ENCODE measurements at places on chromosomes 11 and 22.

DNA sequence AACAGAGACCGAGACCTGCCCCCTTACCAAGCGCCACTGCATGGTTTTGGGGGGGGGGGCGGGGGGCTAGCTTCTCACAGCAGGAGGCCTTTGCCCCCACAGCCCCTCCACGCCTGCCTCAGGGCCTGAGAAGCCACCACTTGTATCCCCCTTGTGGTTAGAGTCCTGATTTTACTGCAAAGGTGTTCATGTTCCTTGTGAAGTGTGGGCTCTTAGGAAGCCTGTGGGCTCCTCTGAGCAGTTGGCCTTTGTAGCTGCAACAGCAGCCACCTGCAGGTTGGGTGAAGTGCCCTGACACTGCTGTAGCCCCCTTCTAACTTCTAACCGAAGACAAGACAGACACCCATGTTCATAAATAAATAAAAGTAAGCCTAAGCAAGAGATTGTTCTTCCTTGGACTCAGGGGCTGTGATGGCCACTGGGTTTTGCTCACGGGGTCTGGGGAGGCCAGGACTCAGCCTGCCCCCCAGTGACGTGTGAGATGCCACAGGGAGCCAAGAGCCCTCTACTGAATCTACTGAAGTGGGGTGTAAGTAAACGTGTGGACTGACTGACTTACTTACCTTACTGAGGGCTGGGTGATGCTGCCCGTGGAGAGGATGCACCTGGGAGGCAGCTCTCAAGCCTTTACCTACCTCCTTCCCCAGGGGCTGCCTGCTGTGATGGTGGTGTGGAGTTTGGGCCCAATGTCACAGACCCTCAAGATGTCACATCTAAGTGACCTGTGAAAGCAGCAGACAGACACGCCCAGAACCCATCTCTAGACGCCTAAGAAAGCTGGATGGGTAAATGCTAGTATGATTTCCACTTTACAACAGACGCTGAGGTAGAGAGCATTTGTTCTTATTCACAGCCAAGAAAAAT is 25.8 kb downstream of the USP35 start:
- no peak for DNase-seq

- DNase-seq, result peak; percentile 56
Measured at GRCh38 chr22:17785185-17786184, 11.2 kb upstream of the BID start.

- DNase-seq, result no peak
Measured at GRCh38 chr11:133263332-133263731, 269.0 kb downstream of the OPCML start.

GRCh38 chr11:130911306-130911705 is 5.0 kb downstream of the SNX19 start:
- no peak for DNase-seq

- peak; percentile 59 for DNase-seq
Measured at GRCh38 chr11:10293423-10294289, at the start of gene SBF2. TSS of gene SBF2 (minus strand) at chr11:10294219. CDS start at chr11:10294069, 150 bp downstream.

DNA sequence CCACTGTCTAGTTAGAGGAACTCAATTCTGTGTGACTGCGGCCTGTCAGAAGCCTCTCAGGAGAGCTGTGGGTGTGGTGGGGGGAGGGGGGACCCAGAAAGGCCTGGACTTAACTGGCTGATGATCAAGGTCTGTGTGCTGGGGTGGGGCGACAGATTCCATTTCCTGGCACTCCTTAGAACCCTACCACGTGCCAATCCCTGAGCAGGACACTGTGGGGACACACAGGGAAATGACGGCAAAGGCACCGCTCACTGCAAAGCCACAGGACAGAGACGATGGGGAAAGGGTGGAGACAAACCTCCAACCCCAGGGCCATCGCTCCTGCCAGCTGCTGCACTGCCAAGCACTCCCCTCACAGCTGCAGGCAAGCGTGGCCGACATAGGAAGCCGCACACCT is 58.4 kb upstream of the BID start:
- no peak for DNase-seq

- no peak for DNase-seq
Measured at GRCh38 chr11:132605825-132606570, 926.3 kb downstream of the OPCML start.

DNA sequence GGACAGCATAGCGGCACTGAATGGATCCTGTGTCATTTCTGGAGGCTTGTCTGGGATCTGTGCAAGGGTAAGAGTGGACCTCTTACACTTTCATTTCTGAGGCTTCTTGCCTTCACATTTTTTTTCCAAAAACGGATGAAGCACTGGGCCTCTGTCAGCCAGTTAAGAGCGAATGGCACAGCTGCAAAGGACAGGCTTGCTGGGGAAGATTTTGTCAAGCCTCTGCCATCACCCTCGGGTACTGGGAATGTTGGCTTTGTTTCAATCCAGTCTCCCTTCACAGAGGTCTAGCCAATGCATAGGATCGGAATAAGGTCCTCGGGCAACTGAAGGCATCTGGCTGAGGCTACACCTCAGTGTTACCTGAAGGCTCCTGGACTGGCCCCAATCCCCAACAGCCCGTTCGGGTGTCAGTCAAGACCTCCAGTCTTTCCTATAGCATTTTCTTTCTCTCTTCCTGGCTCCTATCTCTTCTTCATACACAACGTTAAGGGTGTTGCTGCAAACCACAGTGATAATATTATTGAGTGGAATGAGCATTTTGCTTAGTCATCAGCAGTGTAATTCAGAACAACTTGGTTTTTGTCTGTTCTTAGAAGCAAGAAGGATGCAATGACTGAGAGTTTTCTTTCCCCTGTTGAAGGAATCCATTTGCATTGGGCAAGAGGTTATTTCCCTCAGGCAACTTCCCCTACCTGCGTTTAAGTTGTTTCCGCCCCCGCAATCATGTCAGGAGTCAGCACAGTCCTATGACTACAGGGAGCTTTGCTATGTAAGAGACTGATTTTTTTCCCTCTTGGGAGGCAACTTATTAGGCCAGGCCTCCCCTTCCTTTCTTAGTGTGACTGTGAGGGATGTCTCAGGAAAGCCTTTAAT is 22.8 kb downstream of the NPAT start:
- no peak for DNase-seq

GRCh38 chr22:35884529-35884928 is 144.1 kb downstream of the RBFOX2 start:
- DNase-seq, result no peak

- DNase-seq, result peak; percentile 10
Measured at GRCh38 chr22:49724030-49724892, 103.4 kb downstream of the BRD1 start.

DNA sequence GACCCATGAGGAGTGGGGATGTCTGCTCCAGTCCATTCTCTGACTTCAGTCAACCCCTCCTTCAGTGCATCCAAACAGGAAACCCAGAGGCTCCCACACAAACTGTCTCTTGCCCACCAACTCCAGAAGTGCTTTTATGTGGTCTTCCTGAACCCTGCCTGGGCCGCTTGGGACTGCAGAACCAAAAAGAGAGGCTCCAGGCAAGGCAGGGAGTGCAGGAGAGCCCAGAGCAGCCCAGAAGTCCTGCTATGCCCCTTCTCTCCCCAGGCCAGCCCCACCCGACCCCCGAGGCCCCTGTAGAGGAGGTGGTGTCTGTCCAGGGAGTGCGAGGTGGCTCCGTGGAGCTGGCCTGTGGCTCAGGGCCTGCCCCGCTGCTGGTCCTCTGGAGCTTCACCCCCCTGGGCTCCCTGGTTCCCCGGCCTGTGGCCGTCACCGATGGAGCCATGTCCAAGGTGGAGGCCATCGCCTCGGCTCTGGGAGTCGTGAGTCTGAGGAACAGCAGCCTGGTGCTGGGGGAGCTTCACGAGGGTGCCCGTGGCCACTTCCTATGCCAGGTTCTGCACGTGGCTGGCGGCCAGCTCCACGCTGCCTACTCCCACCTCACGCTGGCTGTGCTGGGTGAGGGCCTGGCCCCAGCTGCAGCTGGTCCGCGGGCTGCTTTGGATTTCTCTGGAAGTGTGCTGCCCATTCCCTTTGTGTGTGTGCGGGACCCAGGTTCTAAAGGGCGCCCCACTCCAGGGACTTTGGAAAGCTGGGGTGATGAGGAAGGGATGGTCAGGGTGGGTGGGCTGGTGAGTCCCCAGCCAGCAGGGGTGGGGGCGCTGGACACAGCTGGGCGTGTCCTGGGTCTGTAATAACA is 1.8 kb downstream of the VSIG10L2 start:
- no peak for DNase-seq

DNA sequence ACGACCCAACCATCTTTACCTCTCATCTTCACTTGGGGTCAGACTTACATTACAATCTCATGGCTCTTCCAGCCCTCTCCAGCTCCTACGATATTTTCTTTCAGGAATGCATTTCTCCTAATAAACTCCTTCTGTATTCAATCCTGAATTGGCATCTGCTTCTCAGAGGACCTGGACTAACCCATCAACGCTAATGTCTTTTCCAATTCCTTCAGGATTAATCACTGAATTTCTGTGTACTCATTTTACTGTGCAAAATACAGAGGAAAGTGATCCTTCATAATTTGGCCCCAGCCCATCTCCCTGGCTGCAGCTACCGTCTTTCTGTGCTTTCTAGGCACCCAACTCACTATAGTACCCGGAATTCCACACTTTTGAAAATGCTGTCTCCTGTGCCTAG is 239.2 kb downstream of the METTL15 start:
- DNase-seq, result no peak

DNA sequence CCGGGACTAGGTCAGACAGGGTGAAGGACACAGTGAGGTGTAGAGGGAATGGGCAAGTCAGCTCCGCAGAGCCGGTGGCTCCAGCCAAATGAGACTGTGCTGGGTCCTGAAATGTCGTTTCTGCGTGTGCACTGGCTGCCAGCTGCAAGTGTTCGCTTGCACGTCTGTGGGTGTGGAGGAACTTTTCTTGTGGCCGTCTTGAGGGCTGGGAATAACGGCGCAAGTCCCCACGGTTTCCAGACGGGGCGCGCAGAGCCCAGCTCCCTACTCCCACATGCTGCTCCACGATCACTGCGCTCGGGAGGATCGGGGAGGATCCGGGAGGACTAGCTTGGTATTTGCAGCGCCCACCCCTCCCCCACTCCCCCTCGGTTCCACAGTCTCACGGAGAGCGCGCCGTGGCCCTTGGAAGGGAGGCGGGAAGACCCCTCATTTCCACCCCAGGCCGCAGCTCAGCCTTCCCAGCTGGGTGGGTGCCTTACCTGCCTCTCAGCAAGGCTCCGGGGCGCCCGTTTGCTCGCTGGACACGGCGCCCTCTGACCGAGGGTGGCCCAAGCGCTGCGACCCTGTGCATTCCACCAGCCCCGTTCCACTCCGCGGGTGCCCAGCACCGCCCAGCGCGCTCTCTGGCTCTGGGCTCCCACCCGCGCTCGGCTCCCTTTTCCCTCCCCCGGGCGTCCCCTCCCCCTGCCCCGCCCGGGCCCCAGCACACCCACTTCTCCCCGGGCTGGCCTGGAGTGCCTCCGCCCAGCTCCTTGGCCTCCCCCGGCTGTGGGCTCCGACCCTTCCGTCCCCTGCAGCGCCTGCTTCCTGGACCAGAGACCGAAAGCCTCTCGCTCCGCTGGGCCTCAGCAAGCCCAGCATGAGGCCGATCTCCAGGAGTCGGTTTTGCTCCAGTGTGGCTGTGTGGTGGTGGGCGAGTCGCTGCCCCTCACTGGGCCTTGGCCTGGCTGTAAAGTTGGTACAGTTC is at the start of gene KCNE3:
KCNE3 (minus strand) TSS at position 634 of the 970 bp plus-strand sequence. CDS start 9,986 bp downstream, outside the sequence.
- no peak for DNase-seq

- no peak for DNase-seq
Measured at GRCh38 chr11:57920971-57921370, 102.7 kb upstream of the OR9Q1 start.

GRCh38 chr11:117185736-117186430 is 7.3 kb downstream of the SIDT2 start:
- DNase-seq, result no peak

DNA sequence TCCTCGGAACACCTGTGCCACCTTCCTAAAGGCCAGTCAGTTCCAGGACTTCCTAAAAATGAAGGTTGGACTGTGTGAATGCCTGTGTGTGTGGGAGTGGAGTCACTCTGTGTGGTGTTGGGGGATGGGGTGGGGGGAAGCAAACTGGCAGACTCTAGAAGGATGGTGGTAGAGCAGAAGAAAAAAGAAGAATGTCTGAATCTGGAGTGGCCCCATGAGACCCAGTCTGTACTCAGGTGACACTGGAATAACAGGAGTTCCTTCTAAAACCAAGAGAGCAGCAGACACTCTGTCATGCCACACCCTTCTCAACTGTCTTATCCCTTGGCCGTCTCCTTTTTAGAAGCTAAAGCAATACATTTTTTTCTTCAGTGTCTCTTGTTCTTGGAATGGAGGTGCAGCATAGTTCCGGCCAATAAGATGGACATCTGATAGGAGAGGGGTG is 82.9 kb downstream of the MAML2 start:
- no peak for DNase-seq

- no peak for DNase-seq
Measured at GRCh38 chr11:17770917-17771316, 36.3 kb downstream of the KCNC1 start.

DNA sequence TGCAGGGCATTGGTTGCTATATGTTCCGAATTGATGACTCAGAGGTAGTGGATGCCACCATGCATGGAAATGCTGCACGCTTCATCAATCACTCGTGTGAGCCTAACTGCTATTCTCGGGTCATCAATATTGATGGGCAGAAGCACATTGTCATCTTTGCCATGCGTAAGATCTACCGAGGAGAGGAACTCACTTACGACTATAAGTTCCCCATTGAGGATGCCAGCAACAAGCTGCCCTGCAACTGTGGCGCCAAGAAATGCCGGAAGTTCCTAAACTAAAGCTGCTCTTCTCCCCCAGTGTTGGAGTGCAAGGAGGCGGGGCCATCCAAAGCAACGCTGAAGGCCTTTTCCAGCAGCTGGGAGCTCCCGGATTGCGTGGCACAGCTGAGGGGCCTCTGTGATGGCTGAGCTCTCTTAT is 5.4 kb upstream of the TTC36 start:
- no peak for DNase-seq

GRCh38 chr11:14022821-14023220 is 60.3 kb downstream of the SPON1 start:
- DNase-seq, result no peak

DNA sequence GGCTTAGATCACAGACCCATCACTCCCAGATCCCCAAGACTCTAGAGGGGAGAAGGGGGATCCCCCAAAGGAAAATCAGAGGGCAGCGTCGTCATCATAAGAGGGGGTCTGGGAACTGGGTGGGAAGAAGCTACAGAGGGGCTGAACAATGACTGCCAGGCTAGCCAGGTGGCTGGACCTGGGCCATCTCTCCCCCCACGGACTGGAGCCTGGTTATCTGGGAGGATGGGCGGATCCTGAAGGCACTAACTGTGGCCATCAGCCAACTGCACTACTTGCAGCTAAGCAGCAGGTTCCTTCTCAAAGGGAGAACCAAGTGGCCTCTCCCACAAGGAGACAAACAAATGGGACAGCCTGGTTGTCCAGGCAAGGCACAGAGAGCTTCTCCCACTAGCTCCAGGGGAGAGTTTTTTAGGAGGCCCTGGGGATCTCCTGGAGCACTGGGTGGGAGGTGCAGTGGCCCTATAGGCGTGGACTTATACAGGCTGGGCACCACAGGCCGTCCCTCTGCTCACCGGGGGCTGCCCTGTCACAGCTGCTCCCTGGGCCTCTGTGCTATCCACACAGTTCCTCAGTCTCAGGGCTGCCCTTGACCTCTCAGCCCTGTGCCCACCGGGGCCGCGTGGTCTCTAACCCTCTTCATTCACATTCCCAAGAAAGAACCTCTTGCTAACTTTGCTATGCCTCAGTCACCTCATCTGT is 15.4 kb downstream of the P2RY6 start:
- no peak for DNase-seq

Measured in stimulated activated CD4-positive, alpha-beta T cell treated with anti-CD3 and anti-CD28 coated beads, Interleukin-1b, Interleukin-23, amount 100 ng/mL, for 1 hour (primary cell).